ENCODE measurements at places on chromosomes 3 and 15.

GRCh38 chr3:9947025-9947995 is 4.9 kb downstream of the PRRT3 start:
- peak; percentile 39 for DNase-seq

DNA sequence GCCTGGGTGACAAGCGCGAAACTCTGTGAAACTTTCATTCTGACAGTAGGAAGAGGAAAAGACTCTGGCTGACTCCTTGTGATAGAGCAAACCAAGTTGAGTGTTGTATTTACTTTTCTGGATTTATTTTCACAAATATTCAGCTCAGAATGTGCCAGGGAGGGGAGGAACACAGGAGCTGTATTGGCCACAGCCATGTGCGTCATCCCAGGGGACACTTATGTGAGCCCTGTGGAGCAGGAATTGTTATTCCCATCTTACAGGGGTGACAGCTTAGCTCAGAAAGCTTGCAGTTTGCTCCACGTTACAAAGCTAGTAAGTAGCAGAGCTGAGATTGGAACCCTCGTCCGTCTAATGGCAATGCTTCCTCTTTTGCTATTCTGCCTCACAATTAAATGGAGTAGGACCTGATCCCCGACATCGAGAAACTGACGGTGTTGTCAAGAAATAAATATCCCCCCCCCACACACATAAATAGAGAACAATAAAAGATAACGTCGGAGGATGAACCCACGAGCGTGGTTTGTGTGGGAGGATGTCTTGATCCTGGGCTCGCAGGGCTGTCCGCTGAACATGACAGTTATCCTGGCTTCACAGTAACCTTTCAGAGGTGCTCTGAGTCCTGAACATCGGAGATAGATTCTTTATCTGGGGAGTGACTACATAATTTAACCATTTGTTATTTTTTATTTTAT is 151.6 kb upstream of the CTDSPL start:
- DNase-seq: no peak

- DNase-seq: no peak
These were observed 145.3 kb downstream of the FOXP1 start for GRCh38 chr3:71438071-71438685.

DNA sequence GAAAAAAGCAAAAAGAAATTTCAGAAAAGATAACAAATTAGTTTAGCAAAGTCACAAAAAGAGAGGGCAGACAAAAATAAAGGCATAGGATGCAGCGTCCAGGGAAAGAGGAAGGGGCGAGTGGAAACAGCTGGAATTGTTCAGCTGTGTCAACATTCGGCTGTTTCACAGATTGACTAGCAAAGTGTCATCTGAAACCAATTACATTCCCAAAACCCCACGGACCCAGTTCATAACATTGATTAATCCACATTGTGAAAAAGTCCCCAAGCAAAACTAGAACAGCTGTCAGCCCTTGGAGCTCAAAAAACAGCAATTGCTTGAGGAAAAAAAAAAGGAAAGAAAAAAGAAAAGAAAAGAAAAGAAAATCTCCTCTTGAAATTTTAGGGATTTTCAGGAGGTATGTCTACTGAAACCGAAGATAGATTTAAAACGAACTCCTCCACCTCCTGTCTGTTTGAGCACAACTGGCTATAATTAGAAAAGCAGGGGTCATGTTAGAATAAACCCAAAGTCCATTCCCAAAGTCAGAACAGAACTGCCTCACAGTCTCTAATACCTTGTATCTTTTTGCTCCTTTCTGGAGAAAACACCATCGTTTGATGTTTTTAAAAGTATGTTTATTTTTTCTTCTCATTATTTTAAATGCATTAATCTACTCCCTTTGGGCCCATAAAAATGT is 159.6 kb downstream of the RORA start:
- DNase-seq: no peak

DNA sequence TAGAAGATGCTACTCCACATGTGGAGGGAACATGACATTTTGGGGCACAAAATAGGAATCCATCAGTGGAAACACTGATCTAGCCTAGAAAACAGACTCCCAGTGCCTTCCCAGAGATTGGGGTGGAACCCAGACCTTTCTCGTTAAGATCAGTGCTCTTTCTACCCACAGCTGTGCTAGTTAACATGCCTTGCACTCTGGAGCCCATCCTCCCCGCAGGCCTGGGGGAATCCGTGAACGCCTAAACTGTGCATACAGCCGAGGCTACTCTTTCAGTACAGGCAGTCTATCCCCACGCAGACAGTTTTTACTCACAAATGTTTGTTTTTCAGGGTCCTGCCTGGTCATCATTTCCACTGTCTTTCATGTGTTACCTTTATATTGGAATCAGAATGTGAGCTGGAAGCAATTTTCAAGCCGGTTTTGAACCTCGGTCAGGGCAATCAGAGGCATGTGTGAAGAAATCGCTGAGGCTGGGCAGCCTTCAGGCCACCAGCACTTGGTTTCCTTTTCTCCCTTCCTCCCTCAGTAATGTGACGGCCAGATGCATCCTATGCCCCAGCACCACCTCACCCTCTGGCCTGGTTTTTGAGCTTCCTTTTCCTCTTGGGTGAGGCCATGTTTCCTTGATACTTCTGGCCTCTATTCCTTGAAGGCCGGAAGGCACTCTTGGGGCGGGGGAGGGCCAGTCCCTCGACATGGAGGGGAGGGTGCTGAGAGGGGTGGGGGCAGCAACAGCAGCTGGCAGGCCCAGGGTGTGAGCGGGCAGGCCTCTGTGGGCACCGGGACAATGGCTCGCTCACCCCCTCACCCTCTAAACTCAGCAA is 123.6 kb upstream of the GALNT15 start:
- no peak for DNase-seq

Measured in NCI-H1105 (cell line).